ENCODE measurements at places on chromosomes 11 and 22.

- DNase-seq = no peak
Measured at GRCh38 chr11:108902027-108902469, 237.2 kb downstream of the DDX10 start.

GRCh38 chr11:77779935-77780334 is 40.6 kb downstream of the RSF1 start:
- DNase-seq = no peak

- DNase-seq = no peak
Measured at GRCh38 chr11:67337257-67337656, 16.1 kb downstream of the POLD4 start.

DNA sequence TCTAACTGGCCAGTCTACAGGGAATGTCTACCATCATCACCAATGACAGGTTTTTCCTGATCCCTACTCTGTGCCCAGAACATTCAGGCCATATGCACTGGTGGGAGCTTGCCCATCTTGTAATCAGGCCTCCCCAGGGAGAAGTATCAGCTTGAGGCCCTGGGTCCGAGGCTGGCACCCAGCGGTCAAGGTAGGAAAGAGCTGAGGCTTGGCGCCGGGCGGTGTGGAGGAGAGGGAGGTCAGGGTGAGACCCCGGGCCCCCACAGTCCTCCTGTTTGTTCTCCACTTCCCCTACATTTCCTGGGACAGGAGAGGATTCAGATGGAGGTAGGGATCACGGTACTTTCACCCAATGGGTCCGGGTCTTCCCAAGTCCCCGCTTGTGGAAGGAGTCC is 15.5 kb downstream of the TSKU start:
- peak; percentile 40 for DNase-seq

DNA sequence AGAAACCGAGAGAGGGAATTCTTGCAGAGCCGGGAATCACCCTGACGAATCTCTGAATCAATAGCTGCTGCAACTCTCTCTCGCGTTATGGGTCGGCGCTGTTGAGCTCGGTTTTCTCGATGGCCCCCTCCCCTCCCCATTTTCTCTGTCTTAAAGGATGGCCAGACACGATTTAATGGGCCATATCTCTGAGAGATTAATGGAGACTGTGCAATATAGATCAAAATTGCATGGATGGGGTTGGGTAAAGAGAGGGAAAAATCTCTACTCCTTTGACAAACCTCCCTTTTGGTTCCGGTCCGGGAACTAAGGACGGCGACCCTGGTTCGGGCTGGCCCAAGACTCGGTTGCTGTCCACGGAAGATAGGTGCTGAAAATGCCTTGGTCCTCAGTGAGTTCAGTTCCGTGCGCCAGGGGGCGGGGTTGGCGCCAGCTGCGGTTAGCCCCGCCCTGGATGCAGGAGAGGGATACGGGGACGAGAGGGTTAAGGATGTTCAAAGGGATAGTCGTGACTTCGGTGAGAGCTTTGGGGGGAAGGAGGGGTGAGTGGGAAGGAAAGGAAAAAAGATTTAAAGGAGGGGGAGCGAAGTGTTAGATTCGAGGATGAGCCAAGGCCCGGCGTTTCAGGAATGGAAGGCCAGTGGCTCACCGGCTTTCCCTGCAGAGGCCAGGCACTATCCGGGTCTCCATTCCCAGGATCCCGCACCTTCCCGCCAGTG is 103.6 kb upstream of the HSD17B12 start:
- DNase-seq = no peak

- no peak for DNase-seq
Measured at GRCh38 chr11:12775955-12776354, 101.7 kb downstream of the TEAD1 start.

DNA sequence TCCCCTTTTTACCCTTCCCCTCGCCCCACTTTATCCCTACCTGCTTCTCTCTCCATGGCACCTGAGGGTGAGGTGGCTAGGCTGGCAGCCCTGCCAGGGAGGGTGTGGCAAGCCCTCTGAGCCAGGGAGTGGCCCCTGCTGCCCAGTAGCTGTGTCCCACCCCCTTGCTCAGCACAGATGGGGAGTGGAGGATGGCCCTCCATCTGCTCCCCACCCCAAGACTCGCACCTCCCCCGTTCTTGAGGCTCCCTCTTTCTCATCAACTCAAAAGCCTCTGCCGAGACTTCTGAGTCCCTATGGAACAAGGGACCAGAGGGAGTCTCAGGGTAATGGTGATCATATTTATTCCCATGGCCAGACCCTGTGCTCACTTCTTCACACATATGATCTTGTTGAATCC is 1.7 kb downstream of the TMEM151A start:
- DNase-seq = no peak

- no peak for DNase-seq
Measured at GRCh38 chr22:46273432-46274148, 5.8 kb downstream of the TTC38 start.

DNA sequence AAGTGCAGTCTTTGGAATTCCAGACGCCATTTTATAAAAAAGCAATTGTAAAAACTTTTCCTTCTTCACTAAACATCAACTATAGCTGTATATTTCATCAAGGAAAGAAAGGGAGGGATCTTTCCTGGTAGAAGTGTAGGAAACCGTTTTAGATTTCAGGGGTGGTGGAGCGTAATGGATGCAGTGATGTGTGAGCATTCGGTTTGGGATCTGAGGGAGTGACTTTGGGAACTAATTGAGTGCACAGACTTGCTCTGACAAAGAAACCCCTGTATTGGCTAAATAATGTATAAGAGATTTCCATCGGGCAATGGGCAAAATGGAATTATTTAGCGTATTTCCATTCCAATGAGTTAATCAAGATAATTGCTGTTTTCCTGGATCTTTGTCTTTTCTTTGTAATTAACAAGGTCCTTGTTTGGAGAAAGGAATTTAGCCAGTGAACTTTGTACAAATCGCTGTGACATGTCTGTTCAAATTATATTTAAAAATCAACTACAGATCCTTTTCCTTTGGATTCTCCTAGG is 125.0 kb upstream of the NARS2 start:
- no peak for DNase-seq

- DNase-seq = no peak
Measured at GRCh38 chr22:23300476-23300875, 120.2 kb downstream of the BCR start.

- DNase-seq = peak; percentile 39
Measured at GRCh38 chr22:38469306-38469781, 1.4 kb downstream of the KDELR3 start.

- peak; percentile 84 for DNase-seq
Measured at GRCh38 chr22:37633625-37634416, 5.6 kb upstream of the SH3BP1 start.

DNA sequence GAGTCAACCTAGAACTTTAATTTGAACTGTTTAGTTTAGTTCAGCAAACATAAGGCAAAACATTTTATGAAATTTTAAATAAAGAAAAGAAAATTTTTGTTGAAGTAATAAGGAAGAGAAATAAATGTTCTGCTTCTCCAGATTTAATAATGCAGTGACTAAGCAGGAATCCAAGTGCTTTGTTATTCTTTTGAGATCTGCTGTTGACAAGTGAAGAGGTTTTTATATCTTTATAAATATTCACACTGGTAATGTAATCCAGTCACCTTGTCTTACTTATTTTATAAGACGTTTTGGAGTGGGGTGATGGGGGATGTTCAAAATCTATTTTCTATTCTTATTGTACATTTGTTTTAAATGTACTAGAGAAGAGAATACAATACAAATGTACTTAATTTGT is 725.9 kb upstream of the CCDC179 start:
- no peak for DNase-seq

DNA sequence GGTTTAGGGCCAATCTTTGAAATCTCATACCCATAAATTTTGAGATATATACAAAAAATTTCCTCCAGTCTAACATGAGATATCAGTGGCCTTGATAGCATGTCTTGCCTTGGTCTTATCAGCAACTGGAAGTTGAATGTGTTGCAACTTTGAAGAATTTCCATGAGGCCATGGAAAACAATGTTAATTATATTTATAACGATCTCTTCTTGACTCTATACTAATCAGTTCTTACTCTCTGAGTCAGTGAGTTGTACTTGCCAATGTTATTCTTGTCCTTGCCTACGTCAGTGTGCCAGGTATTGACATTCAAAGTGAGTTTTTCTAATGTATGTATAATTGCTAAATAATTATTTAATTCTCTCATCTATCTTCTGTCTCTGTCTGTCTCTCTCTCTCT is 535.1 kb downstream of the KCNA4 start:
- DNase-seq = no peak

- DNase-seq = no peak
Measured at GRCh38 chr11:72396041-72396440, 38.3 kb downstream of the CLPB start.

DNA sequence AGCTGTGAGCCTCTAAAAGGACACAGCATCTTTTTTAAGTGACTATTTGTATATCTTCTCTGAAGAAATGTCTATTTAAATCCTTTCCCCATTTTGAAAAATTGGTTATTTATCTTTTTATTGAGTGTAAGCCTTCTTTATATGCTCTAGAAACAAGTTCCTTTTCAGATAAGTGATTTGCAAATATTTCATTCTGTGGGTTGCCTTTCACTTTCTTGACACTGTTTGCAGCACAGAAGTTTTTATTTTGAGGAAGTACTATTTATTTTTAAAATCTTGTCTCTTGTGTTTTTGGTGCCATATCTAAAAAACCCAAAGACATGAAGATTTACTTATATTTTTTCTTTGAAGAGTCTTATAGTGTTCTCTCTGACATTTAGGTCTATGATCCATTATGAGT is 40.1 kb upstream of the LYVE1 start:
- DNase-seq = no peak

- DNase-seq = no peak
Measured at GRCh38 chr11:121754598-121754997, 301.8 kb upstream of the SORL1-AS1 start.

DNA sequence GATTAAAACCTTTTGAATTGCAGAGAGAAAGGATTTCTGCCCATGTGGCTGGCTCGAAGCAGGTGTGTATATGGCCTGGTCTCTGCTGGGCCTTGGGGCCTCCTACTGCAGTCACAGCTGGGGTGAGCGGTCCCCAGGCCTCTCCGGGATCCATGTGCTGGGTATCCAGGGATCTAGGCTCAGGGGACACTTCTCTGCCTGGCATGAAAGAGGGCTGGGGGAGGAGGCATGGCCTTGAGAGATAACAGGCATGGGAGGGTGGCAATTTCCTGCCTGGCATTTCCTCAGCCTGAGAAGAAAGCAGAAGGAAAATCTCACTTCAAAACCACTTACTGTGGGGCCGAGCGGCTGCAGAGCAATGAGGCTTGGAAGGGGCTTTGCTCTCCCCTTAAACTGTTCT is 20.3 kb upstream of the PARVG start:
- no peak for DNase-seq

- DNase-seq = no peak
Measured at GRCh38 chr11:123751781-123752180, 2.5 kb downstream of the OR6X1 start.

DNA sequence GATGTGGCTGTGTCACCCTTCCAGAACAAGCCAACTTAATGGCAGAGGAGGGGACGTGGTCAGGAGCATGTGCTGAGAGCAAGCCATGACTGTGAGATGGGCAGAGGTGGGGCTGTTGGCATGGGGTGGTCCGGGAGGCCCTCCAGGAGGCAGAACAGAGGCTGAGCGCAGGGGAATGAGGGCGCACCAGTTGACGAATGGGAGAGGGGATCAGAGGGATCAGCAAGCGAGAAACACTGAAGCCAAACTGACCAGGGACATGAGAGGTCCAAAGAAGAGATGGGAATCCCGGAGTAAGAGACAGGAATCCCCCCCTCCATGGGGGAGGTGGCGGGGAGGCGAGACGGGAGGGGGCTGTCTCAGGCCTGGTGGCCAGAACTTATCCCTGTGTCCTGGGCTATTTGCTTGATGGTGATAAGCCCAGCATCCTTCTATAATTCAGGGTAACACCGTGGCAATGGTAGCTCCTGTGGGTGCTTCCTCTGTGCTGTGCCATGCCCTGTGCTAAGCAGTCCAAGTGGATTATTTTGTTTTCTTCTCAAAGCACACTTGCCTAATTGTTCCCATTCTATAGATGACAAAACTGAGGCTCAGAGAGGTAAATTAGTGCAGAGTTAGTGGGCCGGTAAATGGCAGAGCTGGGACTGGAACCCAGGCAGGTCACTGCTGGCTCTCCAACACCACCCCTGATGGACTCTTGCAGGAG is 83.4 kb upstream of the SHISAL1 start:
- DNase-seq = peak; percentile 34

GRCh38 chr11:21321530-21321929 is 652.1 kb downstream of the NELL1 start:
- no peak for DNase-seq

- DNase-seq = no peak
Measured at GRCh38 chr11:1796413-1797011, 32.8 kb upstream of the CTSD start.

DNA sequence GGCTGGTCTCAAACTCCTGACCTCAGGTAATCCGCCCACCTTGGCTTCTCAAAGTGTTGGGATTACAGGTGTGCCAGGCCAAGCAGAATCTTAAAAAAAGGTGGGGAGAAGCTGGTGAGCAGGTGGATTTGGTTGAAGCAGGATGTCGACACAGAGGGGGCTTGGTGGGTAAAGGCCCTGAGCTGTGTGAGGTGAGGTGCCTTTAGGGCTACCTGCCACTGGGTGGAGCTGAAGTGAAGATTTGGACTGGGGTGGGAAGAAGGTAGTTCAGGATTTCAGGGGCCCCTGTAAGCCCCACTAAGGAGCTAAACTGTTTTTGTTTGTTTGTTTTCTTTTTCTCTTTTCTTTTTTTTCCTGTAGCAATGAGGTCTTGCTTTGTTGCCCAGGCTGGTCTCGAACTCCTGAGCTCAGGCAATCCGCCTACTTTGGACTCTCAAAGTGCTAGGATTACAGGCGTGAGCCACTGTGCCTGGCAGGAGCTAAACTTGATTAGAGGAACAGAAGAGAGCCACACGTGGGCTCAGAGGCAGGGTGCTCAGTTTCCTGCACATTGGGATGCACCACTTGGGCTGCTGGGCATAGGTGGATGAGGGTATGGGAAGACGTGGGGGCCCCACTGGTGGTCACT is 6.0 kb downstream of the P2RX6 start:
- no peak for DNase-seq

DNA sequence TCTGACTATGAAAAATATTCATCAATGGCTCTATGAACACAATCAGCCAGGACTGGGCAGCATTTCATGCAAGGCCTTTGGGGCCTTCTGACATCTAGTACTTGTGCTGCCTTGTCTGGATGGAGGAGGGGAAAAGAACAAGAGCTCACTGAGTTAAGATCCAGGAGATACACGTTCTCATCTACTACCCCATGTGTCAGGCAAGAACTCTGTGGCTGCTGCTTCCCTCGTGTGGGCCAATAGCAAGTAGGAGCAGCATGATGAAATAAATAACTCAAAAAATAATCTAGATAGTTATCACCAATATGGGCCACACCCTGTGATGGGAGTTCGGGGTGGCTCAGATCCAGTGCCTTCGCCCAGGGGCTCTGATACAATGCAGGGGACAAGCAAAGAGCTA is 7.3 kb downstream of the KCNE3 start:
- DNase-seq = no peak

GRCh38 chr11:20156280-20156875 is 3.9 kb downstream of the DBX1 start:
- no peak for DNase-seq

All from tibial artery (tissue), 4 donors.